Mesothelial cell of epicardium (in vitro differentiated cells): ENCODE measurements at places on chromosomes 4 and X. TPM values are rescaled to one million over a fixed set of nuclear protein-coding genes. Genes with fewer than 3 reads are reported as not detected.

PAGE4 gene
- total RNA-seq, result 0.60 to 0.67 TPM in 2 of 3 replicates, not detected in the other

CXCL9 gene
- total RNA-seq, result not detected in 3 replicates

BRS3 gene
- total RNA-seq, result not detected in 3 replicates

TMEM255A gene
- 1.3 to 1.8 TPM (median 1.5 TPM) in 3 replicates for total RNA-seq

MAML3 gene
- 24.8 to 26.9 TPM (median 26.0 TPM) in 3 replicates for total RNA-seq

DDX3X gene
- total RNA-seq, result 301 to 305 TPM (median 303 TPM) in 3 replicates

CT45A5 gene
- total RNA-seq, result not detected in 3 replicates

DNA sequence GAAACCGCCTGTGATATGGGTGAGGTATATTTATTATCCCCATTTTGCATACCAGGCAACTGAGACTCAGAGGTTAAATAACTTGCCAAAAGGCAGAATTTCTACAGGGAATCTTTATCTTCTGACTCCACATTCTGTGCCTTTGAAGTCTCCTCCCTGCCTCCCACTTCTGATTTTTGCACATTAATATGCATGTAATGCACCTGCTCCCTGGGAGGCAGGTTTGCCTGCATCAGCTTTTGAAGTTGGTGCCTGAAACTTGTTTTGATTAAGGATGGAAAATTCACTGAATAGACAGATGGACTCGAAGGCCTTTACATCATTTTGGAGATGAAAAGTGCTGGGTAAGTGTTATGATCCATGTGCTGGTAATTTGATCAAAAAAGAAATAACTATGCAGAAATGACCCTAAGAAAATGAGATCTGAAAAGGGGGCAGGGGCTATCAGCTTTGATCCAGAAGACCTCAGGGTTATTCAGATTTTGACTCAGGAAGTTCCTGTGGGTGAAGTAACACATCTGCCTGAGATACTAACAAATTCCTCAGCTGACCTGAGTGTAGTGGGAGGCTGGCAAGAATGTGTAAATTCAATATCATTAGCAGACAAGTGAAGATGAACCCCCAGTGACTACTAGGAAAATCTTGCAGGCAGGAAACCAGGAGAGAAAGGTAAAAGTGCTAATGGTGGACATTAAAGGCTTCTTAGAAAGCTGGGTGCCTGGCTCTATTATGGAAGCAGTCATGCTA is 167.5 kb upstream of the BOD1L1 start:
- DNase-seq, result no peak

- no peak for DNase-seq
Observed at GRCh38 chrX:54076903-54077302, 32.6 kb upstream of the PHF8 start.

DNA sequence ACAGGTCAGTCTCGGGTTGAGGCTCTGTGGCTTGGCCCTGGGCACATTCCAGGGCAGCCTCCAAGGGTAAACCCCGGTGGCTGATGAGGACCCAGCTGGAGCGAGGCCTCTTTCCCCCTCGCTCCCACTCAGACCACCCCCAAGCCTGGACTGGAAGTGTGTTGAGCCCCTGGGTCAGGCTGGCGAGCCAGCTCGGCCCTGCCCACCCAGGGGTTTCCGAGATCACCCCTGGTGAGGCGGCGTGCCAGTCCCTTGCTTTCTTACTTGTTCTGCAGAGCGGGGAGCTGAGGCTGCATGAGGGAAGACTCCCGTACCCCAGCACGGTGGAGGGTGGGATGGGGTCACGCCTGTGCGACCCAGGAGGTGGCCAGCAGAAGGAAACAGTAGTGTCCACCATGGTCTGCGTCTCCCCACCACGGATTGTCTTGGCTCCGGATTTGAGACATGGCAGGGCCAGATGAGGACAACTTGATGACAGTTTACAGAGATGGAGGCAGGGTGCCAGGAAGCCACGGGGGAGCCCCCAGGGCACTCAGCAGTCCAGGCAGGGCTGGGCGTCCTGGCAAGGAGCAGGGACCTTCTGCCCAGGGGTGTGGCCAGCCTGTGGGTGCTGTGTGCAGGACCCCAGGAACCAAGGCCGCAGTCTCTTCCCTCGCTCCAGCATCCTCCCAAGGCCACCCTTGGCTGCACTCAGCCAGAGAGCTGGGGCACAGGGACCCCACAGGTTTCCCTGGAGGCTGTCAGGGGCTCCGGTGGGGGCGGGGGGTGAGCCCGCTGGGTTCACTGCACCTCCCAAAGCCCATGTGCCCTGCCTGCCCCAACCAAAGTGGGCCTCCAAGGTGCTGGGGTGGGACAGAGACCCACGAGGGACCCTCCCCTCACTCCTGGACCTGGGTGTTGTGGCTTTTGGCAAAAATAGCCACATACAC is 6.6 kb upstream of the FGFRL1 start:
- DNase-seq, result no peak

DNA sequence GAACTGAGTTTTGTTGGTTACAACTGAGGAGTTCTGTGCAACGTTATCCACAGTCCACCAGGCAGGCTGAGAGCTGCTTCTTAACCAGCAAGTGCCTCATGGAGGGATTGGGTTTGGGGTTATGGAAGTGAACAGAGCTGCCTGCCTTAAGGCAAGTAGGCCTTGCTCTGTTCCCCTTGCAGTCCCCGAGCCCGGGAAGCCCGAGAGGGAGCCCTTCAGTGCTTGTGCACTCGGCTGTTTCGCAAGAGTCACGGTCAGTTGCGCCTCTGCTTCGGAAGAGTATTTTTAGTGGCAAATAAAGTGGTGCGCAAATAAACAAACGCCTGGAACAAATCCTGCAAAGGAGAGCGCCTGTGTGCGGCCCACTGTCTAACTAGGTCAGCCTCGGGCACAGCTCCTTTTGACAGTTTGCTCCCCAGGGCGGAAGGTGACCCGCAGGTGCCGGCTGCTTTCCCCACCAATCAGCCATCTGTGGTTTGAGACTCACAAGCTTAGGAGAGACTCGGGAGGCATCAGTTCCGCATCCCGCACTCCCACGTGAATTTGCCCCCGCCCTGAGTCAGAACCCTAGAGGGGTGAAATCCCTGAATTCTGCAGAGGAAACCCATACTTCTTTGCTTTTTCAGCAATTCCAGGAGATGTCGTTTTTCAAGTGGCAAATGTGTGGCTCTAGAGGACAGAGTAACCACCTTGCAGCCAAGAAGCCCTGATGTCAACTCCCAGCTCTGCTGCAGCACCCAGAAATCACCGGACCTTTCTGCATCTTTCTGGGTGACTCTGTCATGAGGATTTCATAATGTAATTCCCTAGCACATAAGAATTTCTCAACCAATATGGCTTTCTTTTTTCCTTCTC is 56.8 kb downstream of the LGI2 start:
- DNase-seq, result no peak

GRCh38 chrX:41178201-41178600 is 93.0 kb downstream of the USP9X start:
- no peak for DNase-seq

GRCh38 chr4:85715991-85716737 is 241.2 kb downstream of the ARHGAP24 start:
- DNase-seq, result no peak

DNA sequence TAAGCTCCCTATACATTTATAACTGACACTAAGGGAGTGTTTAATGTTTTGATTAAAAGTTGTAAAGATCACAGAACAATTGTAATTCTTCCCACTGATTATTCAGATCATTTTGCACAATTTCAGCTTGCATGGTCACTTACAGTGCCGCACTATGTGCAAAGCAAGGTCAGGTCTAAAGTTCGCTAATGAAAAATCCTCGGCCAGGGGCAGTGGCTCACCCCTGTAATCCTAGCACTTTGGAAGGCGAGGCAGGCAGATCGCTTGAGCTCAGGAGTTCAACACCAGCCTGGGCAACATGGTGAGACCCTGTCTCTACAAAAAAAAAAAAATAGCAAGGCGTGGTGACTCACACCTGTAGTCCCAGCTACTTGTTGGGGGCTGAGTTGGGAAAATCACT is 57.0 kb downstream of the PKD2 start:
- no peak for DNase-seq

GRCh38 chr4:161704040-161704439 is 459.8 kb downstream of the FSTL5 start:
- no peak for DNase-seq

- no peak for DNase-seq
Observed at GRCh38 chr4:52870225-52870624, 8.1 kb downstream of the RASL11B start.

DNA sequence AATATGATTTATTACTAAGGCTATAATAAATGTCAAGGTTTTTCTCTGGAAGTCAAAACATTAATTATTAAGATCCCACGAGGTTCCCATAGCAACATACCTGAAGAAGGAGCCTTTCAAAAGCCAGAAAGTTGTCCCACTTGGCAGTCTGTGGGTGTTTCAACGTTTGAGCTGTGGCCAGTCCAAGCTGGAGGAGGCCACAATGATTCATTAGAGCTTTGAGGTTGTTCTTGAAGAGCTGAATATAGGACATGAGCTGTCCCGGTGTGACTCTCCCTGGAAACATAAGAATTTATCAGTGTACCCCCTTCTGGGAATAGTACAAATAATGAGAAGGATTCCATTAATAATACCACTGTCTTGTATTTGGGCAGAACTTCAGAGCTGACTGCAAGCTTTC is 92.1 kb downstream of the SCFD2 start:
- DNase-seq, result no peak

DNA sequence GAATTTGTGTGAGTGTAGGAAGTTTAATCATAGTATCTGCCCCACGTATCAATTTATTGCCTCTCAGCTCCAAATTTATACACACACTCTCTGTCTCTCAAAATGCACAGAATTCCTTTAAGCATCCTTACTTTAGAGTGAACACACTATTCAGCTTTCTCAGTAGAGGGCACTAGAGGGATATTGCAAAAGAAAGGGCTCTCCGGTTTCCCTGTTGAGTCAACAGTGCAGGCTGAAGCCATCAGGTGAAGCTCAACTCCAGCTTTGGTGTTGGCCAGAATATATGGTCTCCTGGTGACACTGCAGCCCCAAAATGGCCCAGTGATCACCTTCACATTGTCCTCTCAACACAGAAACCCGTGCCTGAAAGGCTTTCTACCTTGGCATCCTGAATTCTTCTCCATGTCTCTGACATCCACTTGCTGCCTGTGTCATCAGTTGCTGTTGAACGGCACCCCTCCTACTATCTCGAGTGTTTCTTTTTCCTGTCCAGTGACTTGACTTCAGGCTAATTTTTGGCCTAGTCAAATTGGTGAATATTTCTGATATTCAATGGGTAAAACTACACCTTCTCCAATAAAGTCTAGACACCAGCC is 670.5 kb downstream of the GABRG1 start:
- DNase-seq, result no peak

- no peak for DNase-seq
Observed at GRCh38 chr4:104365618-104366017, 129.1 kb downstream of the CXXC4 start.

GRCh38 chr4:125836597-125837195 is 521.9 kb downstream of the FAT4 start:
- no peak for DNase-seq

DNA sequence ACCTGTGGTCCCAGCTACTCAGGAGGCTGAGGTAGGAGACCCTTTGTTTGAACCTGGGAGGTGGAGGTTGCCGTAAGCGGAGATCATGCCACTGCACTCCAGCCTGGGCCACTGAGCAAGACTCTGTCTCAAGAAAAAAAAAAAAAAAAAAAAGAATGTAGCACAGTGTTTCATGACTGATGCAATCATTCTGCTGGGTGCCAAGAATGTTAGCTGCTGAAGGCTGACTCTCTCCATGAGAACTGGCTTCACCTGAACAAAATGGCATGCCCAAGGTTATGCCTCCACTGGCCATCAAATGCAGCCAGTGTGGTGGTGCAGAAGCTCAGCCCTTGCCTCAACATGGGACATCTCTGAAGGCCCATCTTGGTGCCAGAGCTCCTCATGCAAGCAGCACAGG is 412.1 kb downstream of the ADAM29 start:
- no peak for DNase-seq

DNA sequence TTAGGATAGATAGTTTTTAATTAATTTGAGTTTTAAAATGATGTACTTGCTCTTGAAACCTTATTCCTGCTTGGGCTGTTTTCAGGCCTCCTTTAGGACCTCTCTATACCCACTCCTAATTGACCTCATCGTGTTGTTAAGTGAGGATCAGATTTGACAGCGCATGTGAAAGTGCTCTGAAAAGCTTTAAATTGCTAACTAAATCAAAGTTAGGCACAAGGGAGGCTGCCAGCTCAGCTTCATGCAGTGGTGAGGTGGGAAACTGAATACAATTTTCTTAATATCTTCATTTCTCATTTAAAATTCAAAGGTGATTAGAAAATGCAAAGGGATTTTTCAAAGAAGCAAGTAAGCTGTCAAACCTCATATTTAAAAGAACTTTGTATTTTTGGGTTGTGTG is 20.0 kb downstream of the FHDC1 start:
- DNase-seq, result no peak

- no peak for DNase-seq
Observed at GRCh38 chr4:164482758-164483157, 271.2 kb upstream of the SMIM31 start.

- DNase-seq, result no peak
Observed at GRCh38 chr4:108840426-108840975, 77.6 kb upstream of the ETNPPL start.

GRCh38 chr4:155748039-155748438 is 10.8 kb upstream of the GUCY1B1 start:
- DNase-seq, result no peak

GRCh38 chrX:134144231-134144630 is 92.8 kb upstream of the CCDC160 start:
- DNase-seq, result no peak

DNA sequence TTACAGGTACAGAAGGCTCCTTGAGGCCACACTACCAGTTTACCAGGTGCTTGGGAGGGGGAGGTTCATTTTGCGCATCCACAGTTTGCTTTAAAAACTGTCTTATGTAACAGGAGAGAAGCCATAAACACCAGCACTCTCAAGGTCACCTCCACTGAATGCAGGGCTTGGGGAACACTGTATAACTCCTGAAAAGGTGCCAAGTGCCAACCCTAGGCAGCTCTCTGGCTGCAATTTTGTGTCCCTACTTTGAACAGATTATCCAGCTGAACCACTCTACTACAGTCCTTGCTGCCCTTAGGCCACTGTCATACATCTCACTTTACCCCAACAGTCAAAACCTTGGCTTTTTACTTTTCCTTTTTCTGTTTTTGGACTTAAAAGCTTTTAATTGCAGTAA is 507.9 kb downstream of the SMARCA1 start:
- DNase-seq, result no peak

DNA sequence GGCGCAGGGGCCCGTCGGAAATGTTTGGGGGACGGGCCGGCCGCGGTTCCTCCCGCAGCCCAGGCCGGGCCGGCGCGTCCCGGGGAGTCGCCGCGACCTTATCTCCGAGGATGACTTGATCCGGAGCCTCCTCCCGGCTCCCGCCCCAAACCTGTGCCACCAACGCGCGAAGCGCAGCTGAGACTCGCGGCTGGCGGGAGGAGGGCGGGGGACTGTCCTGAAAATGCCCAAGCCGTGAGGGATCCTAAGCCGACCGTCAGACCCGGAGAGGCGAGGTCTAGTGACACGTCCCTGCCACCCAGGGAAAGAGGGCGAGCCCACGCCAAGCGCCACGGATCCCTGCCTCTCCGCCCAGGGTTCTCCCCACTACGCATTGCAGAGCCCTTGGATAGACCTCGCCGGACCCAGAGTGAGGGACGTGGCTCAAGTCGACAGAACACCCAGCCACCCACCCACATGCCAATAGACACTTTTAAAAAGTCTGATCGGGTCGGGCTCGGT is 26.9 kb downstream of the UTP14A start:
- DNase-seq, result peak; percentile 45

- DNase-seq, result no peak
Observed at GRCh38 chrX:462853-463252, 76.1 kb upstream of the PPP2R3B start.

GRCh38 chr4:71113294-71113693 is 119.8 kb downstream of the DCK start:
- DNase-seq, result no peak

GRCh38 chr4:113727802-113728201 is 33.7 kb downstream of the CAMK2D start:
- DNase-seq, result no peak

- no peak for DNase-seq
Observed at GRCh38 chr4:5340991-5341451, 289.7 kb downstream of the STK32B start.
